ENCODE measurements at places on chromosomes 4 and X.

DNA sequence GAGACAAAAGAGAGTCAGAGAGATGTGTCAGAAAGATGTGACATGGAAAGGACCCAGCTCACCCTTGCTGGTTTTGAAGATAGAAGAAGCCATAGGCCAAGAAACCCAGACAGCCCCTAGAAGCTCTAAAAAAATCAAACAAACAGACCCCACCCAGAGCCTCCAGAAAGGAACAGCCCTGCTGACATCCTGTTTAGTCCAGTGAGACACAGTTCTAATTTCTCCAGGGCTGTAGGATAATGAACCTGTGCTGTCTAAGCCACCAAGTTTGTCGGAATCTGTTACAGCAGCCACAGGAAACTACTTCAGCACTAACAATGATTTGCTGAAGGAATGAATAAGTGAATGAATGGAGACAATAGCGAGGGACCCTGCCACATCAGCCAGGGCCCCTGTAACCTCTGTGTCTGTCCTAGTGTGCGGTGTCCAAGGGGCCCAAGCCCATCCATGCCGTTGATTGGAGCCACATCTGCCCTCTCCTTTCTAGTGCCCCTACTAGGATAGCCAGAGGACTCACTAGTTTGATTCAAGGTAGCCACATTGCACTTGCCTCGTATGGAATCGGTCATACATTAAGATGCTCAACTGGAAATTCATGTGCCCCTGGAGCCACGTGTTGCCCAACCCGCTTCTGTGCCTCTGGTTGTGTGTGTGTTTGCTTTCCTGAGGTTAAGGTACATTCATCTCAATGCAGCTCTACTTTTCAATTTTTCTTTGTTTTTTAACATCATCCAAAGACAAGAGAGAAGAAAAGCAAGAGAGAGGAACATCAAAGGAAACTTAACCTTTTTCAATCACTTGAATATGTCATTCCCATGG lies 32.5 kb upstream of the SLC2A9 start:
- DNase-seq, result no peak

DNA sequence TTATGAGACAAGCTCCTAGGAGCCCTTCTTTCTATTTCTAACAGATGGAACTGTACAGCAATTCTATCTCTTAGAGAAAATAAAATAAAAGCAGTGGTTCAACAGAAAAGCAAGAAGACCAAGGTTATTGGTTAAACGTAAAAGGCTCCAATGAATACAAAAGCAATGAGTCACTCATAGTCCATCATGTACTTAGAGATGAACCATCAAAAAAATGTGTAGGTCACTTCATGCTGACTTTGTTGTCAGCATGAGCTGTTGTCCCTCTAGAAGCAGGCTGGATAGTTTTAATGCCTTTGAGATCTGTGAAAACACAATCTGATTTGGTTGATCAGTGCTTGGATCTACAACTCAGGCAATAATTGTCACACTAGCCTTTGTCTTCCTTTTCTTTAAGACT lies 378.6 kb upstream of the ANXA10 start:
- DNase-seq, result no peak

DNA sequence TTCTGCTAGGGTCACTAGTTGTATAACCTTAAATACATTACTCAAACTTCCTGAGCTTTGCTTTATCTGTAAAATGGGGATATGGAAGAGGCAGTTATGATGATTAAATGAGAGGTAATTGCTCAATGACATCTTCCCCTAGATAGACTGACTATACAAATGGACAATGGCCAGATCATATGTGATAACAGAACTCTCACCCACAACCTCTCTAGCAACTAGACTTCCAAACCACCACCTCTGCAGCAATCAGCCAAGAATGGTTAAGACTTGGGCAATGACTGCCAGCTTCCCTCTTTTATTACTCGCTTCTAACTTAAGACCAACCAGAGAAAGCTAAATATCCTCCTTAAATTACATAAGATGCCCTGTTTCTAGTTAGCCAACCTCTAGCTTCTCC lies 2.9 kb upstream of the SEPSECS start:
- DNase-seq, result no peak

GRCh38 chrX:129965166-129965565 lies 17.3 kb upstream of the BCORL1 start:
- no peak for DNase-seq

DNA sequence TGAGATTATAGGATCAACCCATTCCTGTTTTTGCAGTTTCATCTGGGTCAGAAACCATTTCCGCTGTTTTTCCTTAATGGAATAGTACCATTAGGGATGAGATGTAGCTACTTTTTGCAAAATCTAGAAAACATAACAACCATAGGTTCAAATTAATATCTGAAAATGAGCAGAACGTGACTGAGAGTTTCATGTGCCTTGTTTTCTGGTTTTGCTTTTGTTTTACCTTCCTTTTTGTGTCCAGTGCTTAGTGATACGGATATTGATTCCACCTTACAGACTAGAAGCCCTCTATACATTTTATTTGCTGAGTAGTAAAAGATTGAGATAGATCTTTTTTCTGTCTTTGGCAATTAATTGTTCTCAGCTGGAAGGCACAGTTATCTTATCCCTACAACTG lies 46.5 kb downstream of the SNX25 start:
- DNase-seq, result no peak

DNA sequence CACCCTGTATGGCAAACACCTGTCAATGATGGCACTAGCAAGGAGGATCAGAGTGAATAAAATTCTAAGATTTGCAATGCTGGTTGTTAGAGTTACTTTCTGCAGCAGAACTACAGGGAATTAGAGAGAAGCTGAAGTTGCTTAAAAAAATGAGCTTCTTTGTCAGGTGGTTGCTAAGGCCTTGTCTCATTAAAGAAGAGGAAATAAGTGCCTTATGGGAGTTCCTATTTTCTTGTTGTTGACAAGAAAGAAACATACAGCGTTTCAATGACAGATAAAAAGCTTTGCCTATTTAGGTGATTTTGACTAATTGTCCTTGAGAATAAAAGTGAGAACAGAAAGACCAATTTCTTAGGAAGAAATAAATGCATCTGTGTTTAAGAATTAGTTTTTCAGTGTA lies 106.0 kb upstream of the ARHGAP24 start:
- DNase-seq, result no peak

GRCh38 chrX:9335251-9335650 lies 129.6 kb upstream of the TBL1X start:
- no peak for DNase-seq

GRCh38 chr4:144734522-144734921 lies 88.6 kb downstream of the HHIP start:
- no peak for DNase-seq

- DNase-seq, result peak; percentile 68
Measured at GRCh38 chr4:77586951-77587383, 18.7 kb upstream of the CXCL13 start.

GRCh38 chr4:74545448-74545847 lies 100.5 kb downstream of the AREG start:
- no peak for DNase-seq

DNA sequence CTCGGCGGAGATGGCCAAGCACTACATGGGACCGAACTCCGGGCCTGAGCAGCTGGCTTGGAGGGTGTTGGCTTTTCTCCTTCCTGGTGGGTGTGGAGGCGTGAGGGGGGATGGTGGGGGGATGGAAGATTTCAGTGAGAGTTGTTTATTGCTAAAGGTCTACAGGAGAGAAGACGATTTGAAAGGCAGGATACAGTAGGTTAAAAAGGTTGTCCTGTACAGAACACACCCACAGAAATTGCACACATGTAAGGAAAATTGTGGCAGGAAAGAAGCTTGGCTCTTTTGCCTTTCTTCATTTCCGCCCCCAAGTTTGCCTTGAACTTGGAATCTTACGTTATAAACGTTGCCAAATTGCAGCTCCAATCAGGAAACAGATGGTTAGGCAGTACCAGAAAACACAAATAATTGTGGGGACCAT lies 74.1 kb upstream of the STOX2 start:
- no peak for DNase-seq
